Fibroblast of the aortic adventitia (primary cell): ENCODE measurements at places on chromosomes 2 and 18.
A peak's percentile ranks its signal among the peaks of the same experiment; 100 is the strongest.

DNA sequence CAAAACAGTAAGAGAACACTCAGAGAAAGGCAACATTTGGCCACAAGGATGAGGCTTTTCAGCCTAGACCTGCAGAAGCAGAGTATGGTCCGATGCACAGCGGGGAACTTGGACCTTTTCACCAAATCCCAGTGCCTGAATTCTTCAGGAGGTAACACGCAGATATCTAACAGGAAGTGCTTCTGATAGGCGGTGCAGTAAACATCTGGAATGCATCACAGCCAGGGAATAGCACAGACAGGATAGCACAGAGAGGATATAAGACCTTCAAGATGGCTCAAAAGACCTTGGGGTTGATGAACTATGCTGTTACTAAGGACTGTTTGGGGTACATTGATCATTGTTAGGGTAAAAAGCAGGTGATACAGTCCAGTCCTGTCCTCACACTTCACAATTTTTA is 1.7 kb downstream of the TMEM127 start:
- peak; percentile 46 for DNase-seq

- DNase-seq: no peak
These were observed 1.5 kb downstream of the ZC3H8 start for GRCh38 chr2:112253261-112253815.

DNA sequence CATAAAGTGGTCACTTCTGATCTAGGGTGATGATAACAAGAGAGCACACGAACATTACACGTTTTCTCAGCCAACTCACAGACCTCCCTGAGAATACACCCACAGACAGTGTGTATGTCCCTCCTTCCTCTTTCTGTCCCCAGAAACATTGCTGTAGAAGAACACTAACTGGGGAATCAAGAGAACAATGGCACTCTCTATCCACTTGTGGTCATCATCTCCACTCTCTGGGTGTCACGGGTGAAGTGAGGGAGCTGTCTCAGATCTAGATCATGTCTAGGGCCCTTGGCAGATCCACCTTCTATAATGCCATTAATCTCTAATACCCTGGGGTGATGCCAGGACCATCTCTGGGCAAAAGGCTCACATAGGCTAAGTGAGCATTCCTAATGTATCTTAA is 97.9 kb downstream of the DNER start:
- DNase-seq: no peak

- DNase-seq: no peak
These were observed 199.5 kb upstream of the STON1 start for GRCh38 chr2:48330430-48330829.

DNA sequence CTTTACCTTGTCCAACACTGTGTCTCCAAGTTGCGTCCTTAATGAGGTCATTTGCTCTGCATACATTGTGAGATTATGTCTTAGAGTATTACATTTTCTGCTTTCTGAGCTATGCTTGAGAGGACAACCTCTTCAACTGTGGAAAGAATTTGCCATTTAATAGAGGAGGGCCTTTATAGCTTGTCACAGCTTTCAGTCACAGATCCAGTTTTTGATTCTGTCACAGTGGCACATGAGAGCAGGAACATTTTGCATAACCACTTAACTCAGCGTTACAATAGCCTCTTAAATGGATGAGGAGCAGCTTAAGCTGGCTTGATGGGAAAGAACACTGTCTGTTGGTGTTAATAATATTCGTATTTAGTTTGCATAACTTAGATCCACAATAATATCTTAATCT is 63.0 kb downstream of the RHBDD1 start:
- DNase-seq: no peak
